ENCODE measurements at places on chromosomes 7 and 10. TPM values are rescaled to one million over a fixed set of nuclear protein-coding genes. Genes with fewer than 3 reads are reported as not detected.

The SHOC2 gene
- 66.1 TPM for total RNA-seq

DNA sequence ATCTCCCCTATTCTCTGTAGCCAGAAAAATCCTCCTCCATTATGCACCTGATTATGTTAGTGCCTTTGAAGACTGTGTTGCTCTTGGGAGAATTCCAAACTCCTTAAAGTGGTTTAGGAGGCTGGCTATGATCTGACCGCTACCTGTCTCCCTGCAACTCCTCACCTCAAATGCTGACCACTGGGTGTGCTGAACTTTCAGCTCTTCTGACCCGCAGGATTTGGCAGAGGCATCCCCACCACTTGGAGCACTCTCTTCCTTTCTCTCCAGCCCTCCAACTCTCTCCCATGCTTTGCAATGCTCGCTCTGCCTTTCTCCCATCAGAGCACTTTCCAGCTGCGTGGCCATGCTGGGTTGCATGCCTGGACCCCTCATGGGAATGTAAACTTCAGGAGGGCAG, 227.6 kb downstream of the RPS24 start:
- no peak for DNase-seq
- H3K4me3 ChIP-seq, result no peak overlapping the region
- no peaks in the 10 kb centered on the region for H3K27me3 ChIP-seq
- peaks cover 6% of the 10 kb centered on the region for H3K4me1 ChIP-seq
- no peak overlapping the region for H3K27ac ChIP-seq

- H3K27me3 ChIP-seq, result peaks cover 6% of the 10 kb centered on the region
- no peak overlapping the region for H3K27ac ChIP-seq
Measured at GRCh38 chr7:43195256-43195655, 82.8 kb downstream of the HECW1 start.

DNA sequence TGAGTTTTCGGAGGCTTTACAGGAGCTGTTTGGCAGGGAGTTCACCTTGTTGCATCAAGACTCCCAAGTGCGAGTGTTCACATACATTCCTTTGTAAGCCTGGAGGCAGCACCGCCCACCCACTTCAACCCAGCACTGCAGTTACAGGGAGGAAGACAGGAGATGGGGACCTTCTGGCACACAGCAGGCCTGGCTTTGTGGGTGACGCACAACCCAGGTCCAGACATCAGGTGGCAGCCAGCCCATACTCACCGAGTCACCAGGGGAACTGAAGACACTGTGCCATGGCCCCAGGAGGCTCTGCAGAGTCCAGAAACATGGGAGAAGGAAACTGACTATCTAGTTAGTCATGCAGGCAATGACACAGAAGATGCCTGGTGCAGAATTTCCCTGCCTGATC, 305.9 kb upstream of the RNF32 start:
- H3K27me3 ChIP-seq, result no peaks in the 10 kb centered on the region
- no peak overlapping the region for H3K4me3 ChIP-seq
- H3K4me1 ChIP-seq, result no peaks in the 10 kb centered on the region
- H3K27ac ChIP-seq, result no peak overlapping the region
- no peaks in the 10 kb centered on the region for H3K36me3 ChIP-seq

The KCNMA1 gene
- total RNA-seq, result 1.0 TPM

The PON1 gene
- 0.65 TPM for total RNA-seq

GRCh38 chr10:128084364-128084763, 41.9 kb downstream of the MKI67 start:
- peaks cover 8% of the 10 kb centered on the region for H3K4me1 ChIP-seq
- H3K27ac ChIP-seq, result no peak overlapping the region
- no peak overlapping the region for H3K4me3 ChIP-seq
- no peaks in the 10 kb centered on the region for H3K27me3 ChIP-seq
- no peak for DNase-seq

DNA sequence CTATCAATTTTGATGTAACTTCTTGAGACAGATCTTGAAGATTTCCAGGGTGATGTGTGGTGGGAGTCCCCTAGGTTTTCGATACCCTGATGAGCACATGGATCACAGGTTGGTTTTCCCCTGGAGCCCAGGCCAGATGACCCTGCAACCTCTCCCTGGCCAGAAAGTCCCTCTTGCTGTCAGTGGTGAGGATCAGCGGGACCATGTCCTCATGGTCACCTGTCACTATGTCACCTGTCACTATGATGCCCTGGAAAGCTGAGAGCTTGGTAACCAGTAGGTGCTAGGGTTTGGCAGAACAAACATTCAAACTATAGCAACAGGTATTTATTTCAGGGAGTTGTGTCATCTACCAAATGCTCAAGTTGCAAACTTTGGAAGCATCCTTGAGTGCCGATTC, 197.9 kb downstream of the ARHGAP12 start:
- H3K27ac ChIP-seq, result no peak overlapping the region
- no peak for DNase-seq
- H3K4me1 ChIP-seq, result no peaks in the 10 kb centered on the region
- peaks cover 13% of the 10 kb centered on the region for H3K27me3 ChIP-seq
- no peaks in the 10 kb centered on the region for H3K36me3 ChIP-seq

The MET gene
- total RNA-seq, result 2.4 TPM

DNA sequence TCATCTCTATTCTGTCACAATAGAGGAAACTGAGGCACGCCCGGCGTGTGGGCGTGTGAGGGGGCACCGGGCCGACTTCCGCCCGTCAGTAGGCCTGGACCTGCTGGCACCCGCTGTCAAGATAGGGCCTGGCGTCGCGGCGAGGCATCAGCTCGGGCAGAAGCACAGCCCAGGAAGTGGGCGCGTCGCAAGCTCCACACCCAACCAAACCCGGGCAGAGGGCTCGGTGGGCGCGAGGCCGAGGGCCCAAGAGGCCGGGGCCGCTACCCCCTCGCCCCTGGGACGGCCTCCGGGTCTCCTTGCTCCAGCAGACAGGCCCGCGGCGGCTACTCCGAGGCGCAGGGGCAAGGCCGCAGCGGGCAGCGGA, 91.2 kb downstream of the SPAG6 start:
- H3K4me1 ChIP-seq, result peaks cover 68% of the 10 kb centered on the region
- peak; percentile 50 for DNase-seq
- peak overlapping the region; percentile 87 for H3K27ac ChIP-seq
- H3K36me3 ChIP-seq, result no peaks in the 10 kb centered on the region

DNA sequence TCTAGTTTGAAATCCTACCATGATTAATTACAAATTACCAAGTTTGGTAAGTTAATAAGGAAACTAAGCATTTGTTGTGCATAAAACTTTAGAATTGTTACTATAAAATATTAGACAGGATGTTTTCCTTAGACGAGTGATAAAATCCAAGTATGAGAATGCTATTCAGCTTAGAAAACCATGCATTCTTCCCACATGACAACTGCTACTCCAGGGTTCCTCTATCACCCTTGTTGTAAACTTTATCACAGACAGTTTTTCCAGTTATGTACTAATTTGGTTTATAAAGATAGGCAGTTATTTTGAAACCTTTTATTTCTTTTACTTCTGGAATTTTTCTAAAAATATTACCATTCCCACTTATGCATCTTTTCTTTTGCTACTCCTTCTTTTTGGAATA, 52.0 kb downstream of the SIRT1 start:
- DNase-seq, result no peak
- H3K4me1 ChIP-seq, result peaks cover 5% of the 10 kb centered on the region
- no peak overlapping the region for H3K4me3 ChIP-seq
- peaks cover 12% of the 10 kb centered on the region for H3K36me3 ChIP-seq

DNA sequence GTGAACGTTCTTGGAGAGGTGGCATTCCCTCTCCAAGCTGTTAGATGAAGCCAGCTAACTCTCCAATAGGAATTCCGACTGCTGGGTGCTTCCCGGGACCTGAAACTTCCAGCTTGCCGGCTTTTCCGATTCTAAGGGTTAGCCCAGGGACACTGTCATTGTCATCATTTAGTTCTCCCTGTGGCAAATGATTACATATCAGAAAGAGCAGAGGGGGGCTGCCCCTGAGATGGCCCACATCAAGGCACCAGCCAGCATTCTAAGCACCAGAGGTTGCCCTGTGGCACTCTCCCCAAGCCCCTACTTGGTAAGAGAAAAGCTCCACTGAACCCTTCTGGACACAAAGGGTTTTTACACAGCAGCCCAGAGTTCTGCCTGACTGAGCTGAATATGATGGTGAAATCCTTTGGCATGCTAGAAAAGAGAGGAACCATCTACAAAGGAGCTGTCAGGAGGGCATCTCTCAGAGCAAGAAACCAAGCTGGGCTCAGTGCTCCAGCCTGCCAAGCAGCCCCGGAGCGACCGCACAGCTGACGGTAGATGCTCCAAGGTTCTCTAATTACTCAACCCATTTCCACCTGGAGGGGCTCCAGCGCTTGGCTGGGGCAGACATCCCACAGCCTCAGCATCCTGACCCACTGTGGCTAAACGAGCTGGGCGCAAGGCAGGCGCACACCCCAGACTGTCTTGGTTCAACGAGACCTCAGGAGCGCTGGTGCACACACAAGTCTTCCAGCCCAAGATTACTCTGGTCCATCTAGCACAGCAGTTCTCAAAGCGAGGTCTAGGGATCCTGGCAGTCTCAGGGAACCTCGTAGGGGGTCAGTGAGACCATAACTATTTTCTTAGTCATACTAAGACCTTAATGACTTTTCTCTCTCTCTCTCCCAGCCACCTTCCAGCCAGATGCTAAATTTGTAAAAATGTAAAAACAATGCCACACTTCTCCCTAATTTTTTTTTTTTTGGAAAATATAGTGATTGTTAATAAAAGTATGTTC, 160.5 kb downstream of the GFRA1 start:
- DNase-seq, result no peak
- H3K4me1 ChIP-seq, result no peaks in the 10 kb centered on the region
- no peaks in the 10 kb centered on the region for H3K27me3 ChIP-seq
- no peak overlapping the region for H3K27ac ChIP-seq
- H3K4me3 ChIP-seq, result no peak overlapping the region

DNA sequence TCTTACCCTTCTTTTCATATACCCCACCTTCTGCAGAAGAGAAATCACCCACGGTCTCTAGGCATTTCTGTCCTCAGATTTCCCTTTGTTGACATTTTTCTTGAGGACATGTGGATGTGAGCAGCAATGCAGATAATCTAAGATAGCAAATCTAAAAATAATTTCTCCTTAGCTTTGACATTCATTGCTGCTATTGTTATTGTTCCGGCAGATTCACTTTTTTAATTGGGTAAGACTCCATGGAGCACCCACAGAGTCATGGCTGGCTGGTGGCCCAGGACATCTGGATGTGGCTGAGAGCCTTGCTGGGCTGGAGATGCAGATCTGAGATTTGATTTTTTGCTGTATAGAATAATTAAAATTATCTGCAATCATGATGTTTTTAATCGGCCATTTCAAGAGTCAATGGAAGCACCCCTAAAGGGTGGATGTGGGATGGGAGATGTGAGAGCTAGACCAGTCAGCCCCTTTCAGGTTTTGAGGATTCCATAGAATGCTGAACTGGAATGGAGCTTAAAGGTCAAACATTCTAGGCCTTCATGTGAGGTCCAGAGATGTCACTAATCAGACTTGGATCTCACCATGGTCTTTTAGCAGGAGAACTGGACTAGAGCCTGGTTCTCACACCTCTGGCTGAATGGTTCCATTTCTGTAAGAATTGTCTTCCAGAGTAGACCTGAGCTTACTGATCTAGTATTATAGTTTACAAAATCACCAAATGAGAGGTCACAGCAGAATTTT, 37.5 kb downstream of the TAS2R41 start:
- H3K27me3 ChIP-seq, result no peaks in the 10 kb centered on the region
- no peak overlapping the region for H3K4me3 ChIP-seq
- no peaks in the 10 kb centered on the region for H3K36me3 ChIP-seq
- no peak for DNase-seq
- no peak overlapping the region for H3K27ac ChIP-seq

DNA sequence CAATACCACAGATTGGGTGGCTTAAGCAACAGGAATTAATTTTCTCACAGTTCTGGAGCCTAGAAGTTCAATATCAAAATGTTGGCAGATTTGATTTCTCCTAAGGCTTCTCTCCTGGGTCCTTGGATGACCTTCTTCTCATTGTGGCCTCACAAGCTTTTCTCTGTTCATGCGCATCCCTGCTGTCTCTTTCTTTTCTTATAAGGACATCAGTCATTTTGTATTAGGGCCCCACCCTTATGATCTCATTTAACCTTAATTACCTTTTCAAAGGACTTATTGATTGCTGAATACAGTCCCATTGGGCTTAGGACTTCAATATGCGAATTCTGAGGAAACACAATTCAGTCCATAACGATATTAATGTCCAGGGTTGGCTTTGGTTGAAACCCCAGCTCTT, 285.4 kb downstream of the HDAC9 start:
- no peaks in the 10 kb centered on the region for H3K4me1 ChIP-seq
- no peak overlapping the region for H3K27ac ChIP-seq
- no peaks in the 10 kb centered on the region for H3K36me3 ChIP-seq
- no peak for DNase-seq

DNA sequence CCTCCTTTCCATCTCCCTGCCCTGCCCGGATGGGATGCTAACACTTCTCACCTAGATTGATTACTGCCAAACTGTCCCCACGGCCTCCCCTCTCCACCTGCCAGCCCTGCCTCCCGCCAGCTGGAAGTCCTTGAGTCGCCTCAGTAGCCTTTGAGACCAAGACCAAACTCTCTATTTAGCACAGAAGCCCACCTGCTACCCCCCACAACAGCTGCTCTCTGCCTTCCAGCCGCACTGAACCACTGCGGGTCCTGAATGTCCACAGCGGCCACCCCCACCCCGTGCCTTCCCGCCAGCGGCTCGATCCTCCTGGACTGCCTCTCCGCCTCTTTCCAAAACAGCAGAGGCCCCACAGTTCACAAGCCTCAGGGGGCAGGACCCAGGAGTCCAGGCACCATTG, 39.0 kb downstream of the FKBP6 start:
- no peak overlapping the region for H3K27ac ChIP-seq
- H3K36me3 ChIP-seq, result no peaks in the 10 kb centered on the region
- H3K4me1 ChIP-seq, result peaks cover 5% of the 10 kb centered on the region
- no peak overlapping the region for H3K4me3 ChIP-seq
- no peak for DNase-seq
- H3K27me3 ChIP-seq, result no peaks in the 10 kb centered on the region

The CHST3 gene
- total RNA-seq, result 0.16 TPM

DNA sequence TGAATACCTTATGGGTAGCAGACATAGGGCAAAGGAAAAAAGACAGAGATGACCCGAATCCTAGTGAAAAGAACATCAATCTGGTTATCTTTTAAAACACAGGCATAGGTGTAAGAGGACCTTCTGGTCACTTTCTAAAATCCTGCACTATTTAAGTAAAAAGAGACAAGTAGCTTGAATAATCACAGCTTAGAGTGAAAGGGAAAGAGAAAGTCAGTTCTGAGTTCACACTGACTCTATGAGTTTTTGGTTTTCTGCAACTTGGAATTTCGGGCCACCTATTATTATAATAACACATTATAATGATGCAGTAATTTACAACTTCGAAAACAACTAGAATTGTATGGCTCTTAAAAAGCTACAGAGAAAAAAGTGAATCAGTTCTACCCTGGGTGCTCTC, 247.8 kb downstream of the DOCK4 start:
- no peak overlapping the region for H3K4me3 ChIP-seq
- H3K27me3 ChIP-seq, result peaks cover 6% of the 10 kb centered on the region
- H3K27ac ChIP-seq, result no peak overlapping the region
- no peaks in the 10 kb centered on the region for H3K36me3 ChIP-seq
- DNase-seq, result no peak

The GRM3 gene
- not detected for total RNA-seq

The CUZD1 gene
- 1.5 TPM for total RNA-seq

- no peak overlapping the region for H3K27ac ChIP-seq
- DNase-seq, result no peak
- no peaks in the 10 kb centered on the region for H3K4me1 ChIP-seq
Measured at GRCh38 chr10:118409295-118409694, 67.2 kb upstream of the FAM204A start.

The ADIRF gene
- not detected for total RNA-seq

- H3K36me3 ChIP-seq, result no peaks in the 10 kb centered on the region
- no peaks in the 10 kb centered on the region for H3K4me1 ChIP-seq
- peaks cover 5% of the 10 kb centered on the region for H3K27me3 ChIP-seq
- no peak overlapping the region for H3K4me3 ChIP-seq
Measured at GRCh38 chr10:90913774-90914420, 7.0 kb downstream of the ANKRD1 start.
